ENCODE measurements at places on chromosomes 2 and 18.

GRCh38 chr18:51053814-51054213, 23.8 kb downstream of the SMAD4 start:
- DNase-seq = no peak

GRCh38 chr18:58527952-58528287, 101.0 kb downstream of the ALPK2 start:
- DNase-seq = no peak

DNA sequence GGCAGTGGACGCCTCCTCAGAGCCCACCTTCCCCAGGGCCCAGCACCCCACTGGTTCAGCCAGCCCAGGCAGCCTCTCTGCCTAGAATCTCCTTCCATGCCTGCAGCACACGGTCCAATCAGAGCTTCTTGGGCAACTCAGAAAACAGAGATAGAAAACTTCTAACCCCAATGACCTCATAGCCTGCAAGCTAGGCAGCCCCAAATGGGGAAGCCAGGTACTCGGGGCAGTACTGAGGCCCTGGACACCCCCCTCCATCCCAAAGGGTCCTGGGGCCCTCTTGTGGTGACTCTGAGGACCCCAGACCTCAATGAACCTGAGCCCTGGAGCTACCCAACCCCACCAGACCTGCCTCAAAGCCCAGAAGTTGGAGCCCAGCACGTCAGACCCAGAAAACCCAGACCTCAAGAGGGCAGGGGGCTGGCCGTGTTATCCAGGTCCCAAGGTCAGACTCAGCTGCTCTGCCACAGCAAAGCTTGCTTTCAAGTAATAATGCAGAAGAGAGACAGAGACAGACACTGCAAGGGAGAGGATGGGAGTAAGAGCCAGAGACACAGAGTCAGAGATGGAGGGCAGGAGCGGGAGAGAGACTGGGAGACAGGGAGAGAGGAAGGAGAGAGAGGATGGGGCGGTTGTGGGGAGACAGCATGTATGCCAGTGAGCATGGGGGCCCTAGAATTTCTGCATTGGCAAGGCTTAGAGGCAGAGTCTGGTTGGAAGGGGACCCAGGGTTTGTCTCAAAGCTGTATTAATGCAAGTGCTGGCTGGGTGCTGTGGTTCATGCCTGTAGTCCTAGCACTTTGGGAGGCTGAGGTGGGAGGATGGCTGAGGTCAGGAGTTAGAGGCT, 28.2 kb downstream of the SERTAD2 start:
- DNase-seq = no peak

DNA sequence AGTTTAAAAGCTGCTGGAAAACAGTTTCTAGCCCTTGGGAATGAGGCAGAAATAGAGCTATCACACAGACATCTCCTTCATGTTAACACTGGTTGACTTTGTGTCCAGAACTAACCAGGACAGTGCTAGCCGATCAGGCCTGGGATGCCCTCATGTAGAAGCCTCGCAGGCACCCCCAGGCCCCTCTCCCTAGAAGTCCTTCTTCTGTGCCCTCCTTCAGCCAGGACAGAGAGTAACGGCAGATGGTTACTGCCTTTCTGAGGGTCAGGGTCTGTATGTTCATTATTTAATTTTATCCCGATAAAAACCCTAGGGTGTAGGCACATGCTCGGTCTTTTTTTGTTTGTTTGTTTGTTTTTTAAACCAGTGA, 10.7 kb upstream of the RPL31 start:
- no peak for DNase-seq

DNA sequence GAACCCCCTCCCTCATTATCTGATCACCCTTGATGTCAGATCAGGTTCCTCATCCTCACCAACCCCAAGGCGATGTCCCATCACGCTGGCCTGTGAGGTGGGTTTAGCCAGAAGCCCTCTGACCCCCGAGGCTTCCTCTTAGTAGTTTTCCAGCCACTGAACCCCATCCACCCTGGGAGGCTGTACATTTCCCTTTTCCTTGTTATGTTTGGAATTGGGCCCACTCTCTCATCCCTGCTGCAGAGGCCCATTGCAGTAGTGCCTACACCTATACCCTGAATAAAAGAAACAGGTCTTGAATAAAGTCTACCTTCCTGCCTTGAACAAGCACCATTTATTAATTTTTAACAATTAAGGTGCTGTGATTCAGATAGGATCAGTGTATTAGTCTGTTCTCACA, 80.1 kb downstream of the NCAPH start:
- DNase-seq = no peak

All from cortex of kidney (tissue), 1 donor.